ENCODE measurements at places on chromosomes 7 and 10.
A peak's percentile ranks its signal among the peaks of the same experiment; 100 is the strongest.

DNA sequence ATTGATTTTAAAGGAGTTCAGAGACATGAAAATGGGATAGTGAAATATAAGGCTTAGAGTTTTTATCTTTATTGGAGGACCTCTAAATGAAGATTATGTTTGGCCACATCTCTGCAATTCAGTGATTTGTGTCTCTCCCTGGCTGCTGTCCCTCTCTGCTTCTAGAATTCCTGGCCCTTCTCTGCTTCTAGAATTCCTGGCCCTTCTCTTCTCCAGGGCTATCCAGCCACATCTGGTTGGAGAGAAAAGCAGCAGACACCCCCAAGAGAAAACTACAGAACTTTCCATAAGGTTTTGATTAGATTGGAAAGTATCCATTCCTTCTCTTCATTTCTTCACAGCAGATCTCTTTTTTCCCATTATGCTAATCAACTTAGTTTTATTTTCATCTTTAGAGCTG, 135.5 kb downstream of the NPY start:
- DNase-seq, result peak; percentile 64

DNA sequence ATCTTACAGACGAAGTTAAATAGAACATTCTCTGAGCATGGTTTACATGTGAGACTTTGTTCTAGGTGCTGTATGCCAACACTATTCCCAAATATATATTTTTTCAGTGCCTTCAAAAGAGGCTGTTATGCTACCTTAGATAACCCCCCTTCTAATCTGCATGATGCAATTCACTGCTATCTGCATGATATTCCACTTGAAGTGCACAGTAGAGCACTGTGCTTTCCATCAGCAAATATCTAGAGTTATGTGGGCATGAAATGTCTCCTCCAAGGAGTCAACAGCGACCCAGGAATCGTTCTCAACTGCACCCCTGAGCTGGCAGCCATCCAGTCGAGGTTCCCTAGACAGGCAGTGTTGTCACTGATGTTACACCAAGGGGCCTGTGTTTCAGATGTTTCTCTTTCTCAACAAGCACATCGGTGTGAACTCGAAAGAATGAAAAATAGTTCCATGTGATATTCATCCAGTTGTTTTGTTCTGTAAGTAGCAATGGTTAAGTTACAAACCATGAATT, 88.3 kb downstream of the PDE1C start:
- DNase-seq, result no peak

GRCh38 chr10:130869179-130869841, 442.2 kb downstream of the TCERG1L start:
- DNase-seq, result no peak

GRCh38 chr7:70595370-70595754, 536.6 kb upstream of the GALNT17 start:
- DNase-seq, result no peak

GRCh38 chr10:90929179-90929578, 8.3 kb upstream of the ANKRD1 start:
- DNase-seq, result no peak

GRCh38 chr7:46100521-46100920, 179.4 kb upstream of the IGFBP3 start:
- no peak for DNase-seq

DNA sequence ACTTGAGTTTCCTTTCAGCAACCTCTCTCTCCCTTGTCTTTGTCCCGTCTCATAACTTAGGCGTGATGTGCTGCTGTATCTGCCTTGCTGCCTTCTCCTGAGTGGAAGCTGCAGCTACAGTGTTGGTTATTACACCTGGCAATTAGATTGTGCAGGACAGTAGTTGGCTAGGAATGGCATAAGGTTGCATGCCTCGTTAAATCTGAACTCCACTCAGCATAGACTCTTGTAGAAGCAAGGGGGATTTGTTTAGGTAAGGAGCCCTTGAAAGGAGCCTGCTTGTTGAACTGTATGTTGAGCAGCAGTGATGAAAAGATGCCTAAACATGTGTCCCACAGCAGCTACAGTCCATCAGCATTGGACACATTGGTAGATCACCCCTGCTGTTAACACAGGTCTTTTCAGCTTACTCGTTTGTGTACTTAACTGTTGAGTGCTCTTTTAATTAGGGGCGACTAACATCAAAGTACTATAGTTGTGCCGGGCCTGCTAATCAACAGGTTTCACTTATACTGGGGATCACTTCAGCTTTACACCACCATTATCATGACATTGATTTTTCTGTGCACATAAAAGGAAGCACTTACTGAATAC, 225.0 kb downstream of the AUTS2 start:
- DNase-seq, result no peak

DNA sequence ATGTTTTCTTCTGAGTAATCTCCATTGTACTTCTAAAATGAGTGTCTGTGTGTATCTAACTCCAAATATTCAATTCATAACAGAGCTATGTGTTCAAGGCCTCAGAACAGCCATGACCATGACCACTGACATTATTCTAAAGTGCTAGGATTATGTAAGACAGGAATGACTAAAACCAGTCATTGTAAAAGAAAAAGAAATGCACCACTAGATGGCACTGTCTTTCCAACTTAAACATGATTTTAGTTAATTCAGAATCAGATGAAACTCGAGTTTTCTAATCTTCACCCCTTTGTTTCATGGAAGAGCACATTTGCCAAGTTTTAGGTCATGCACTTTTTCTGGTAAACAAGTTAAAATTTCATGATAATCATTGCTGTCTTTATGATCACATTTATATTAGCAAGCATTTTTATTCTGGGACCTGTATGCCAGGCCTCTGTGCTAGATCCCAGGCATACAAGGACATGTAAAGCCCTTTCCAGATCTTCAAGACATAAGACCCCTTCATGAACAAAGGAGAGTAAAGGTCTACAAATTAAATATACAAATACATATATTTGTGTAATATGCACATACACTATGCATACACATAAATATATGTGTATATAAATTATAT, 26.1 kb upstream of the RSU1 start:
- no peak for DNase-seq

DNA sequence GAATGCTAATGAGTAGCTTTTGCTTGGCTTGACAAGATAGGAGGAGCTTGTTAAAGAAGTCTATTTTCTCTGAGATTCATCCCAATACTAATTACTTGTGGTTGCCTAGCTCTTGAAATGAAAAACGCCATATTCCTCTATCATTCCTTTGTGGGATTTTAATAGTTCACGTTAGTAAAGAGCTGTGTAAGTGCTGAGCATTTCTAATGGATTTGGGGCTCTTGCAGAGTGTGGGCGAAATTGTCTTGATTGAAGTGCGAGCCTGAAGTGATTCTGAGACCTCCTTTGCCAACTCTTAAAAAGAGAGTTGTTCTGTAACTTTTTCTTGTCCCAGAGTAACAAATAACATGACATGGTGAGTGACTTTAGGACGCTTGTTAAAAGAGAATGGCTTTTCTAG, 45.2 kb downstream of the EXOC4 start:
- no peak for DNase-seq

GRCh38 chr7:31710171-31710570, 23.2 kb downstream of the PPP1R17 start:
- DNase-seq, result no peak

DNA sequence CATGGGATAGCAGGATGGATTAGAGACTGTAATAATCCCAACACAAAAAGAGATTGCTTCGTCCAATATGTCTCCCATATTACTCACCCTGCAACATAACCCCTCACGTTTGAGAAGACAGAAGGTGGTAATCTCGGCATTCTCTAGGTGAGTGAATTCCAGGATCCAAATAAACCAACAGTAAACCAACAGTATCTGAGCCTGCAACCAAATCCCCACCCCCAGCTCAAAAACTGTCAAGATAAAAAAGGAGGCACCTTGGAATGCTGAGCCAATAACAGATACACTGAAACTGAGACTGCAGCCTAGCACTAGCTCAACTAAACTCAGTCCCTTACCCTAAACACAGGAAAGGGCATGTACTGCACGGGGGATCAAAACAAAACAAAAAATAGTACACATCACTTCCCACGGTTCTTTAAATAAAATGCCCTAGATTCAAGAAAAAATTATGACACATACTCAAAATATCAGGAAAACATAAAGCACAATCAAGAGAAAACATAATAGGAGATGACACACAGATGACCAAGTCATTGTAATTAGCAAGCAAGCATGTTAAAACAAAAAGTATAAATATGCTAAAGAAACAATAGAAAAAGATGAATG, 28.0 kb downstream of the IPMK start:
- DNase-seq, result no peak

GRCh38 chr10:68600041-68600778, 40.1 kb downstream of the TET1 start:
- DNase-seq, result peak; percentile 92

GRCh38 chr10:133062085-133062484, 25.6 kb upstream of the ADGRA1 start:
- no peak for DNase-seq

DNA sequence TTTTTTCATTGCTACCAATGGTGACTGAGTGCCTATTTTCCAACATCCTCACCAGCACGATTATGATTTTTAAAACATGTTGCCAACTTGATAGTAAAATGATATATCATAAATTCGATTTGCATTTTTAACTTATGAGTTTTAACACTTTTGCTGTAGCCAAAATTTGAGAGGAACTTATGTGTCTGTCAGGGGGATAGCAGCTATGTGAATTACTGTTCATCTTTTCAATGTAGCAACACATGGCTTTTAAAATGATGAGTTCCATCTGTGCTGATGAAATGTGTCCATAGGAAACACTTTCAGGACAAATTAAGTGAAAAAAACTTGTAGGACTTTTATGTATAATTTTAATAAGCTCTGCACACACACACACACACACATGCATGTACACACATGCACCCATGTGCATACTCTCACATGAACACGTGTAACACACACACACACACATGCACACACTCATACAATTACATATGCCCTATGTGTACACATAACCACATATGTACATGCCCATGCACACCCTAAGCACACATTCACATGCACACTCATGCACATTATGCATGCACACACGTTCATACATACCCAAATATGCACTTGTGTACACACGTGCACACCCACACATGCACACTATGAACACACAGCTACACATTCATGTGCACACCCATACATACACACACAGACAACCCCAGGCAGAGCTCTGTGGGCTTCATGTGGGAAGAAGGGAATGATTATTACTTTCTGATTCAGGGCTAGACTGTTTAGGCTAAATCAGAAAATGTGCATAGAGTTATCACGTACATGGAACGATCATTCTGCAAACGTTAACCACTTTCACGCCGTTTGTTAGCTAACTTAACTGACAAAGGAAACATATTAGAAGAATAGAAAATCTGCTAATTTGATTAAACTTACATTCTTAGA, 68.9 kb downstream of the C10orf143 start:
- no peak for DNase-seq

DNA sequence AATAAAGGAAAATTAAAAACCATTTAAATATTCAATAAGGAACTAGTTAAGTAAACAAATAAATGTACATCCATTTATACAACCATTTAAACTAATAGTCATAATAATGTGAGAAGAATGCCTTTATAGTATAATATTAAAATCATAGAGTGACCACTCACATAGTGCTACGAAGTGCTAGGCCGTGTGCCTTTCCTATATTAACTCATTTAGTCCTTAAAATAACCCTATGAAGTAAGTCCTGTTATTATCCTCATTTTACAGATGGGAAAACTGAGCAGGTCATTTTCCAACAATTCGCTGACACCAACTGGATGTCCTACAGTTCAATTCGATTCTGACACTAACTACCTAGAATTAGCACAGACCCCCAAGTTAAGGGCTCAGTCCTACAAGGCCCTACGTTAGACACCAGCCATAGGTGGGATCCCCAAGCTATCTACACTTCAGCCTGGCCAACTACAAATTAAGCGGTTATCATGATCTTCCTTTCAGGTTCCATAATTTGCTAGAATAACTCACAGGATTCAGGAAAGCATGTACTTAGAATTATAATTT, 4.1 kb downstream of the STRIP2 start:
- DNase-seq, result no peak

GRCh38 chr7:18835001-18835690, 282.3 kb downstream of the TWIST1 start:
- DNase-seq, result no peak

- DNase-seq, result no peak
Measured at GRCh38 chr7:56062382-56062781, 1.7 kb upstream of the SUMF2 start.

DNA sequence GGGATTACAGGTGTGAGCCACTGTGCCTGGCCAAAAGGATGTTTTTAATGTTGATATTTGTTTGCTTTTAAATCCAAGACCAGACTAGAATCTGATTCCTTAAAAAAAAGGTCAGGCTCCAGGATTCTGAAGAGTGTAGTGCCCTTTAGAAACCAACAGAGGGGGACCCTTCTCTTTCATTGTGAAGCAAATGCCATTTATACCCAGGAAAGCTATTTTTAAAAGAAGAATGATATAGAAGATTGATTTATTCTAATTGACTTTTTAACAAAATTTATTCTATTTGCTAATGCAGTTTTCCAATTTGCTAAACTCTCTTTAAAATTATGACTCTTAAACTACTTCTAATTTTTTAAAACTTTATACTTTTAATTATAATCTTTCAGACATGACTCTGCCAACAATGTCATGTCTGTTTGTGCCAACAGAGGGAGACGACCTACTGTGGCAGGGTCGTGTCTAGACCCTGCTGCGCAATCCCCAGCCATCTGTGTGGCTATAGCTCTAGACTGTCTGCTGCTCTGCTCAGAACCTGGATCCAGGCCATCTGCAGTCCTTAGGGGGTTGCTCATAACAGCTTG, 201.0 kb upstream of the IMMP2L start:
- no peak for DNase-seq

GRCh38 chr7:107614425-107614824, 34.4 kb downstream of the BCAP29 start:
- DNase-seq, result no peak

DNA sequence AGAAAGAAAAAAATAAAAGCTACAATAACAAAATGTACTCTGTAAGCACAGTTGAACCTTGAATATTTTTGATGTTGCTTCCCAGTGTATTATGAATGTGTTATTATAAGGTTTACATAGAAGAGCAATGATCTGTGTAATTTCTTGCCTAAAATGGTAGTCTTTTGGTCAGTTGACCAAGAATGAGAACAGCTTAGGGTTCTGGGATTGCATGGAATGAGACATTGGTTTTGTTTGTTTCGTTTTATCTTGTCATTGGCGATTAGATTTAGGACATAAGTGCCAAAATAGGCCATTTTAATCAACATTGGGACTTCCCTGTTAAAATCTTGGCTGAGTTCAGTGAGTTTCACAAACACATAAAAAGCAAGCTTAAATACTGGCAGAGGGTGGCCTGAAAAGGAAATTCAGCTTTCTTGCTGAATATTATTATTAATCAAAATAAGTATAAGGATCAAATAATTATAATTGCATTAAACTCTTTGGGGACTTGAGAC, 49.1 kb upstream of the GLCCI1 start:
- no peak for DNase-seq

- no peak for DNase-seq
Measured at GRCh38 chr7:148334441-148334956, 256.1 kb upstream of the C7orf33 start.

All from right hindlimb (tissue), 1 donor.